ENCODE measurements at places on chromosomes 7 and 10.

DNA sequence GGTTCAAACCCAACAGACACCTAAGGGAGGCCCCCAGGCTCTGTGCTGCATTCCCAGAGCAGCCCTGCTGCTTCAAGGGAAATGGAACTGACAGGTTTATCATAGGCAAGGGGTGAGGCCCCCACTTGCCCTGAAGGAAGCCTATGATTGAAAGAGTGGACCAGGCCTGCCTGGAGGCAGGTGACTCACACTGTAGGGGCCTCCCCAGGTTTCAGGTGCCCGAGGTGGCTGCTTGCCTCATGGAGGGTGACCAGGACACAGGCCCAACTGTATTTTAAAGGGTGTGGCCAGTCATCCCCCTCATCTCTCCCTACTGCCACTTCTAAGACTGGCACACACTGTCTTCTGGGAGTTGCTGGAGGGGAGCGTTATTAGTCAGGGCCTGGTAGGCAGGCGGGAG, 85.4 kb downstream of the ATXN7L1 start:
- no peak for DNase-seq

- no peak for DNase-seq
Measured at GRCh38 chr7:133724148-133724547, 403.0 kb upstream of the LRGUK start.

DNA sequence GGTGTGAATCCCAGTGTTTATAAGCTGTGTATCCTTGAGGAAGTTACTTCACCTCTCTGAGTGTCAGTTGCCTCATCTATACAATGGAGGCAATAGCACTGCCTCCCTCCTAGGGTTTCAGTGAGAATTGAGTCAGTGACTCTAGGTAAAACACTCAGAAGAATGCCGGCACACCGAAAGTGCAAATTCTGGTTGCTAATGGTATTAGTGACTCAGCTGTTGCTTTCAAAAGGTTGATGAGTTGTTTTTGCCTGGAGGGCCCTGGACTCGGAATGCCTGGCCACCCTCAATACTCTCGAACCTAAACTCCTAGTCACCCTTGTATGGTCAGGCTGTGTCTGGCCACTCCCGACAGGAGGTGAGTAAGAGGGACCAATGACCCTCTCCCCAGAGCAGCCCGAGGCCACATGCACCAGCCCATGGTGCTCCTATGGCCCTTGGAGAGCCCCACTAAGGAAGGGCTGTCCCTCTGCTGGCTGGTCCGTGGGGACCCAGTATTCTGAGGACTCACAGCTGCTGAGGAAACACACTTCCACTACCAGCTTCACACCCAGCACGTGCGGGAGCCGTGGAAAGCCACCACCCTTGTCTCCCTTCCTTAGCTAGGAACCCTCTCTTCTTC, 60.2 kb downstream of the CALML3 start:
- DNase-seq: no peak

- DNase-seq: no peak
Measured at GRCh38 chr7:88429382-88429781, 122.7 kb upstream of the STEAP4 start.

DNA sequence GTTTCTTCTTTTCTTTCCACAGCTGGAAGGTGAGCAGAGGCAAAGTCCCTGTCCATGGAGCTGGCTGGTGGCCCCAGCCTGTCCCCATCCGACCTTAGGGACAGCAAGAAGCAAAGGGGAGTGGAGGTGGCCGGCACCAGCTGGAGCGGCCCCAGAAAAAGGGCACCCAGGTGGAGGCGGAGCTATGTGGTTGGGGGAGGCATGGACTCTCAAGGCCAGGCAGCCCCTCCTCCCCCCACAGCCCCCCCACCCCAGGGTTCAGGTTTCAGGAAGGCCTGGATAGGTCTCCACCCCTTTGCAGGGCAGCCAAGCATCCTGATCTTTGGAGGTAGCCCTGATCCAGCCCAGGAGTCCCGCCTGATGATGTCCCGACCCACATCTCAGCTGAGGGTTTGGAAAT, at the start of gene SSC4D:
TSS of gene SSC4D (minus strand) at position 161 of the 400 bp plus-strand sequence. CDS start 5,258 bp downstream, outside the sequence.
- no peak for DNase-seq

DNA sequence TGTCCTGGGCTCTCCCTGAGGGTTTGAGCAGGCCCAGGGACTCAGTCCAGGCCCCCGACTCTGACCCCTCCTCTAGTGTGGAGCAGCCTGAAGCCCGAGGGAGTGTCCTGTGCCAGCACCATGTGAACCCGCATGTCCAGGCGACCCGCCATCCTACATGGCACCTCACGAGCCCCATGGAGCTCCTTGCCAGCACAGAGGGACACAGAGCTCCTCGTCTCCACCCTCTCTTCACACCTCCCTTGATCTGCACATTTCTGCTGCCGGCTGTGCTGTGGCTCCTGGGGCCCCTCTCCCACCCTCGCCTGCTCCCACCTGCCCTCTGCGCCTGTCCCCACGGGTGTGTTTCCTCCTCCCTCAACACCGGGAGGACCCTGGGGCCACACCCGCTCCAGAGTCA, 103.5 kb downstream of the ADARB2 start:
- DNase-seq: no peak

DNA sequence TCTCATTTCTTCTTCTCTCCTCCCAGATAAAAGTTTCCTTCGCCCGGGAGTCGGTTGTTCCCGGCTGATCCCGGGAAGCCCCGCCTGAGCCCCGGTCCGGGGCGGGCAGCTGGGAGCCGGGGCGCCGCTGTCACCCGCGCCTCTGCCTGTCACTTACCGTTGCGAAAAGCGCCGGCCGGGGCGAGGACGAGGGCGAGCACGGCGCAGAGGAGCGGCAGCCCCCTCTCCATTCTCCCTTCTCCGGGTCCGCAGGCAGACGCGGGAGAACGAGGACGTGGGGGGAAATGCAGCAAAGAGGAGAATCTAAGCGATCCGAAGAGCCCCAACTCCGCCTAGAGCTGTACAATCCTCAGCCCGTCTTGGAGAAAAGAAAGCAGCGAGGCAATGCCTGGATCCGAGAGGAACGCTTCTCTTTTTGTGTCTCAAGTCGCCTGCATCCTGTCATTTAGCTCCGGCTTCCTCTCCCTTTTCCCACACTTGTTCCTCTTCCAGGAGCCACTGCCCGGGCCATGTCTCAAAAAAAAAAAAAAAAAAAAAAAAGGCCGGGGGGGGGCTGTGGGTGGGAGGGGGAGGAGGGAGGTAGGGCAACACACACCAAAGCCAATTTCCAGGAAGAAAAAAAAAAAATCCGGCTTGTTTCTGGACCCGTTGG, at the start of gene NRP1:
TSS of gene NRP1 (minus strand) at position 515 of the 652 bp plus-strand sequence. CDS start at position 230, 285 bp downstream.
- no peak for DNase-seq

GRCh38 chr7:155555116-155555695, 8.8 kb upstream of the CNPY1 start:
- DNase-seq: no peak

- no peak for DNase-seq
Measured at GRCh38 chr7:51027106-51027934, 244.6 kb upstream of the GRB10 start.

- DNase-seq: no peak
Measured at GRCh38 chr7:52944921-52945320, 90.5 kb upstream of the POM121L12 start.
